ENCODE measurements at places on chromosomes 3 and 15. TPM values are rescaled to one million over a fixed set of nuclear protein-coding genes. Genes with fewer than 3 reads are reported as not detected.

The DAPK2 gene
- total RNA-seq: 48.2 TPM

The ARNT2 gene
- total RNA-seq: 3.3 TPM

GRCh38 chr3:152496286-152496685 is 227.6 kb downstream of the MBNL1 start:
- DNase-seq: no peak

DNA sequence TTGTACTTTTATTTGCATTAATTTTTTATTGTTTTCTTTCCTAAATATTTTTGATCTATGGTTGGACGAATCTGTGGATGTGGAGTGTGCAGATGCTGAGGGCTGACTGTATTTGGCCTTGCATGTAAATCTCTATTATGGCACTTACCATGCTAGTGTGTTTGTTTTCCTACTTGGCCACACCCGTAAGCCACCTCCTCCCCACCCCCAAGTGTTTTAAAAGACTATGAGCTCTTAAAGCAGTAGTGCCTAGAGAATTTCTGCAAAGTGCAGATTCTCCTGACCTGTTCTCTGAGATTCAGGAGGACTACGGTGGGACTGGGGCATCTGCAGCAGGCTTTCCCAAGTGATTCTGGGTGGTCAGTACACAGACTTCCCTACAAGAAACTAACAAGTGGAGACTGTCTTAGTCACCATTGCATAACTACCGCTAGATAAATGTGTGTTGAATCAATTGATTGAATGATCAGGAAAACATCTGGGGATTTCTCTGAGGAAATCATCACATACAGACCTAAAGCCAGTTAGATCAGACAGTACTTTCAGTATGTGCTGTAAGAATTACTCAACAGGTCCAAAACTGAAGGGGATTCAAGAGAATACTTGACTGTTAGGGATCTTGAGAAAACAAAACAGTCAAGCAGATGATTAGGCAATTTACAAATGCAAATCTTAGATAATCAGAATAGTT is 6.2 kb upstream of the TIPARP start:
- DNase-seq: no peak

The CELSR3 gene
- 0.16 TPM for total RNA-seq

- no peak for DNase-seq
Observed at GRCh38 chr3:188150982-188151381, 3.0 kb upstream of the LPP start.

DNA sequence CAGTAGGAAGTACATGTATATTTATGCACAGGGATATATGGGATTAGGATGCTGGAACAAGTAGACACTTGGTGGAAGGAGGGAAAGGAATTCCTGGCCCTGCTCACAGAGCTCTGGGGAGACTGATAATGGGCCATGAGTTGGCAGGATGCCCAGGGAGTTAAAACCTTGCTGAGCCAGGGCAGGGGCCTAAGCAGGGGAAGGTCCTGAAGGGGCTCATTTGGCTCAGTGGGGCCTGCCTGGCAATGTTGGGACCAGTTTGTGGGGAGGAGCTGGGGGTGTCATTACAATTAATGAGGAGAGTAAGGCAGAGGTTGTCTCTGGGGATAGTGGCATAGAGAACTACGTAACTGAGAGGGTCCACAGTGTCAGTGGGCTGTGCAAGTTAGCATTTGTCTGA is 124.2 kb upstream of the ADPGK start:
- no peak for DNase-seq

- DNase-seq: no peak
Observed at GRCh38 chr15:81783076-81783475, 262.7 kb downstream of the MEX3B start.

The TRANK1 gene
- 3.4 TPM for total RNA-seq

The LRCH3 gene
- 18.0 TPM for total RNA-seq

DNA sequence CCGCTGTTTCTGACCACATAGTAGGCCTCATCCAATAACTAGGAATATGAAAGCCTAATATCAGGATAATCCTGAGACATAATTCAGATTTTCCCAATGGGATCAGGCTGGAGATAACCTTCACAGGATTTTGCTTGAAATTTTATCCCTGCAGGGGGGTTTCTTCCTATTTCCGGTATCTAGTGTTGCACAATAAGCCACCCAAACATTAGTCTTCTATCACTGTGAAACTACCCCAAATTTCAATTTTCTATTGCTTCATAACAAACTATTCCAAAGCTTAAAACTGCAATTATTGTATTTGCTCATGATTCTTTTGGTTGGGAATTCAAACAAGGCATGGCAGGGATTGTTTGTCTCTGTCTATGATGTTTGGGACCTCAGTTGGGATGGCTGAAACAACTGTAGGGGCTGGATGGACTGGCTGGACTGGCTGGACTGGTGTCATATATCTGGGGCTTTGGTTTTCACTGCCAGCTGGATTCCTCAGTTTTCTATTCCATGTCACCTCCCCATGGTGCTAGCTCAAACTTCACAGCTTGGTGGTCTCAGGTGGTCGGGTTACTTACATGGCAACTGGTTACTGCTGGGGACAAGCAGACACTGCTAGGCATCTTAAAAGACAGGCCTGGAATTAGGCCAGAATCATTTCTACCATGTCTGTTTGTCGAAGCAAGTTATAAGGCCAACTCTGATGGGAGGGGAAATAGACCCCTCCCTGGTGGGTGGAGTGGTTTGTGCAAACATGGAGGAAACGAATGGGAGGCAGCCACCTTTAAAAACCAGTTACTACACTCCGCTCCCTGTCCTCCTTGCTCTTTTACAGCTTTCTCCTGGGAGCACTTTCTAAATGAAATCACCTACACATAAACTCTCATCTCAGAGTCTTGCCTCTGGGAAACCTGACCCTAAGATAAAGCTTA is 88.2 kb upstream of the STT3B start:
- no peak for DNase-seq

GRCh38 chr15:31216215-31216911 is 110.3 kb upstream of the KLF13 start:
- DNase-seq: peak; percentile 97

DNA sequence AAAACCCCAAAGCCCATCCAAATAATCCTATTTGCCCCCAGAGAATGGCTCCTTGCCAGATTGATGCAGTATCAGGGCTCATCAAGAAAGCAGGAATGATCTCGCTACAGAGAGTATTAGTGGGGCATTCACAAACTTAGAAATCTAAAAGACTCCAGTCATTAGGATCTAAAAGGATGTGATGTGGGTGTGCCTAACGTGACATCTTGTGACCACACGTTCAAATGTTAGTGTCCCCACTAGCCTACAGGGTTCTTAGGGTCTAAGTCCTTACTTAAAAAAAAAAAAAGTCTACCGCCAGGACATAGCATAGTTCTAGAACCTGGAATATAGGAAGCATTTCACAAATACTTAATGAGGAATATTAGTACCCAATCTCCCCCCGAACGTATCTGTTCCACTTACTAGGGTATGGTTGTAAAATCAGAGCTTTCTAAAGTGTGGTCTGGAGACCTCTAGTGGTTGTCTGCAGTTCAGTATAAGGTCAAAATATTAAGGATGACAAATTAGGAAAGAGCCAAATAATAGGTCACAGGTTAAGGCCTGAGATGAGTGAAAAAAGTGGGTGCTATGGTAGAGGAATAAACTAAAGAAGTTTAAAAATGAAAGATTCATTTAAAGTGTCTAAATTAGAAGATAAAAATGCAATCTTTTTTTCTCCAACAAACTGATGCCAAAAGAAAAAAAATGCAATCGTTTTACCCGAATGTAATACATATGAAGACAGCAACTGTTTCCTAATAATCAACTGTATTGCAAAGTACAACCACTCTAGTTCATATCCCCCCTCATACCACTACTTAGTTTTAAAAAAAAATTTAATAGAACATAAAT is 4.2 kb upstream of the CHRM5 start:
- no peak for DNase-seq

DNA sequence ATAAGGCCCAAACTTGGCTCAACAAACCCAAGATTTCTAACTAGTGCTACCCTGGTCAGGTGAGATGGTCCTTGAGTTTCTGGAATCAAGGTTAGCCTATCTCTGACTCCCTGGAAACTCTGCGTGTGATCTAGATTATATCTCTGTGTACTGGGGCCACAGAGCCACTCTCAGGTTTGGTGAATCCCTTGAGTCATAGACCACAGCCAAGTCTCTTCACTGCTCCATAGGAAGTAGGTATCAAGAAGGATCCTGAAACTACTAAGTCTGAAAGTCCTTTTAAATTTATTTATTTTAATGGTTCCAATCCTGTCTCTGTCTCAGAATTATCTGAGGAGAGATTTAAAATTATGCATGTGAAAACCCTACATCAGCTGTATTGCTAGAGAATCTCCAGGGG is 99.1 kb downstream of the TUSC7 start:
- no peak for DNase-seq

DNA sequence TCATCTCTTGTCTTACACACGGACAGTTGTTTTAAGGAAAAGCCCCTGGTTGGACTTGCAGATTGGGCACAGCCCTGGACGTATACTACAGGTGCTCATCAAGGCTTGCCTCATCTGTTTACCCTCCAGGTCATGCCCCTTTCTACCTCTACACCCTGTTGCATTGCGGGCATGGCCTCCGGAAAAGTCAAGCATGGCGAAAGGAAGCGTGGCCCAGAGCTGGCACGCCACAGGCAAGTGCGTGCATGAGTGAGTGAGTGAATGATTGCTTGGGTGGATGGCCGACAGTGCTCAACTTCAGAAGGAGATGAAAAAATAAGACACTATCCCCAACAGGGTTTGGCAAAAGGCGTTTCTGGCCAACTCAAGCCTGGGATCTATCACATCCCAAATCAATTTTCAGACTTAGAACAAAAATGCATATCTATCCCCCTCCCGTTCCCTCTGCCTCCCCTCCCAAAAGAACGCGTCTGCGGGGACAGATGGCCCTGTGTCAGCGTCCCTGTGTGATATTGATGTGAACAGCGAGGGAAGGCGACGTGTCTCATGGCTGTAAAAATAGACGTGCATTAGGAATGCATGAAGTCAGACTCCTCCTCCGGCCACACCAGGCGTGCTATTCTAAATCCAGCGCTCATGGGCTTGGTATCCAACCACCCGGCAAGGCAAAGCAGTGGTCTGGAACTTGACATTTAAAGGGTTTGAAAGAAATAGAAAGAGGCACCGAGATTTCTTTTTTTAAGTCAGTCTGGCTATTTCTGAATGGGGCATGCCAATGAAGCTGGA is 96.0 kb downstream of the RPLP1 start:
- no peak for DNase-seq

- no peak for DNase-seq
Observed at GRCh38 chr15:69929905-69930630, 167.6 kb downstream of the TLE3 start.

GRCh38 chr3:101542957-101543356 is 18.7 kb upstream of the TRMT10C start:
- no peak for DNase-seq

- no peak for DNase-seq
Observed at GRCh38 chr3:49162751-49163419, 3.2 kb downstream of the CCDC71 start.

GRCh38 chr3:25686766-25687165 is 22.1 kb upstream of the TOP2B start:
- no peak for DNase-seq

GRCh38 chr15:22891426-22892210 is 53.2 kb downstream of the NIPA2 start:
- peak; percentile 16 for DNase-seq

DNA sequence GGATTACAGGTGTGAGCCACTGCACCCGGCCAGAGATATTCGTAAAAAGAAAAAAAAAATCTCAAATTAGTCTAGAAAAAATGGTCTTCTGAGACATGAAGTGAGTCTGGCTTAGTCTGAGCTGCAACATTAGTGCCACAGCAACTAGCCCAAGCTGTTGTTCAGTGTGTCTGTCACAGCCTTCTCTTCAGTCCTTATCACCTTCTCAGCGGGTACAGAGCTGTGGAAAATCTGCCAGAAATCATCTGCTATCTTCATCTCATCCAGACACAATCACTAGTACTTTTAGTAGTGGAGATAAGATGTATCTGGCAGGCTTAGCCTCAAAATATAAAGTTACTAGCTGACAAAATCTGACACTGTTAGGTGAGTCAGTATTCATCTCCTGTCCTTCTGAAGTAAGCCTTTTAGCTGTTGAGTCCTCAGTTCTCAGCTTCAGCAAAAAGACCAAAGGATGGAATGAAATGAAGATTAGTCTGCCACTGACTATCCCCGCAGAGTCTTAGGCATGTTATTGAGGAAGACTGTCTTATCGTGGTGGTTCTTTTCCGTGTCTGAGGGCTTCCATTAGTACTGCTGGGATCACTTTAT is 120.5 kb upstream of the CGNL1 start:
- no peak for DNase-seq

DNA sequence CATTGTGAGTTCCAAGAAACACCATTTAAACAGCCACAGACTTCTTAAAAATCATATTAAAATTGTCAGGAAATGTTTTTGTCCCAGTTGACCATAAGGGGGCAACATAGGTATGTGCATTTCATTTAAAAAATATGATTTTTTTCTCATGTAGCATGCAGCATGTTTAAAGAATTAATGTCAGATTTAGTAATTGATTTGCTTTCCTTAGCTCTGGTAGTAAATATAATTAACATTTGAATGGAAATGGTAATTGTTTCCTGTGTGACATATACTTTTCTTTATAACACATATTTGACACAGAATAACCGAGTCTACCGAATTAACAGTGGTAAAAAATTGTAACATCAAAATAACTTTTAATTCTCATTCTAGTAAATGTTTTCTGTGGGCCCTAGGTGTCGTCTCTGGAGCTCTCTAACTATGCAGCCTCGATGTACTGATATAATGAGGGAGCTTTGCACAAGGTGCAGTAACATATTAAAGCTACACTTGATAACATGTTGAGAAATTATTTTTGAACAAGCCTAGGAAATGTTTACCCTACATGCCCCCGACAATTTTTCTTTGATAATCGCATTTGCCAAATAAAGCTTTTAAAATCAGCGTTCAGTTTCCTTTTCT is 34.9 kb downstream of the NXPE3 start:
- no peak for DNase-seq

GRCh38 chr3:43217633-43218032 is 68.7 kb upstream of the SNRK start:
- DNase-seq: no peak

DNA sequence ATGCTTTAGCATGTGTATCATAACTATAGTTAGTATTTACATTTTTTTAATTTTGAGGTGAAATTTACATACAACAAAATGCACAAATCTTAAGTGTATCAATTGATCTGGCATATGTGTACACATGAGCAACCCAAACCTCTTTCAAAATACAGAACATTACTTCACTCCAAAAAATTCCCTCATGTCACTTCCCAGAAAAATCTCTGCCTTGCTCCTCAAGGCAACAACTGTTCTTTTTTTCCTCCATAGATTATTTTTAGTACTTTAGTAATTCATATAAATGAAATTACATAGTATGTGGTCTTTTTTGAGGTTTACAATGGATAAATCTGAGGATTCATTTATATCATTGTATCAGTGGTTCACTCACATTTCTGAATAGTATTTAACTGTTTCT is 84.9 kb downstream of the TRIM42 start:
- no peak for DNase-seq

The MLH1 gene
- total RNA-seq: 42.7 TPM
